Mesothelial cell of epicardium (in vitro differentiated cells): ENCODE measurements at places on chromosomes 13 and 19.

- no peak overlapping the region for H3K27ac ChIP-seq
- DNase-seq = no peak
- no peak overlapping the region for H3K4me3 ChIP-seq
- peaks cover 34% of the 10 kb centered on the region for H3K36me3 ChIP-seq
- peaks cover 6% of the 10 kb centered on the region for H3K4me1 ChIP-seq
These were observed 31.4 kb downstream of the ZDHHC20 start for GRCh38 chr13:21427741-21428140.

- no peak overlapping the region for H3K27ac ChIP-seq
- peaks cover 12% of the 10 kb centered on the region for H3K36me3 ChIP-seq
- peaks cover 10% of the 10 kb centered on the region for H3K4me1 ChIP-seq
- no peak for DNase-seq
- no peak overlapping the region for H3K4me3 ChIP-seq
These were observed 386.5 kb upstream of the SPRY2 start for GRCh38 chr13:80727321-80727975.

DNA sequence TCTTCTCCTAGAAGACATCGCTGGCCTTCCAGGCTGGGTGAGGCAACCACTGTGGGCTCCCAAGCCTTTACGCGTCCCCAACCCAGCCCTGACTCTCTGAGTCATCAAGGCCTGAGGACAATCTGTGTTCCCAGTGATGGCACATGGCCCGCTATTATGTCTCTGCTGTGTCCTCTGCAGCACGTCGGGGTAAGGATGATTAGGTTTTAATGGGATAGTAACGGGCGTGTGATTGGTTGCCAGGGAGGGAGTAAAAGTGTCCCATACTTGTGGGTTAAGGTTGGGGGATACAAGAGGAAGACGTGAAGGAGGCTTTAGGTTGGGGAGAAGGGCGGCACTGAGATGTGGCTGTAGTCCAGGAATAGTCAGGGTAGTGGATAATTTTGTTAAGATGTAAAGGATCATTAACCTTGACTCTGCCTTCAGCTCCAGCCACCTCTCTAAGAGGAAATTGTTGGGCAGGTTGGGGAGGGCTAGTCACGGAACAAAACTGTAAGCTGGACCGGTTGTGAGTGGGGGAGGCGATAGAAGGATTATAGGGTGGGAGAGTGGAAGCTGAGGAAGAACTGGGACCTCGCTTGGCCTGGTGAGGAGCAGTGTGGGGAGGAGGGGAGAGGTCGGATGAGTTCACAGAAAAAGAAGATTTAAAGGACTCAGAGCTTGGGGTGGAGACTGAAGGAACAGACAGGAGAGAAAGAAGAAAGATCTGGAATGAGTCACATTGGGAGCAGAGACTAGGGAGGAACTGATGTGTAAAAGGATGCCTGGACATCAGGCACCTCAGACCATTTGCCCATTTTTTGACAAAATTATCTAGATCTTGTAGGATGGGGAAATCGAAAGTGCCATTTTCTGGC lies 27.9 kb upstream of the IGFL1 start:
- peaks cover 2% of the 10 kb centered on the region for H3K4me1 ChIP-seq
- H3K36me3 ChIP-seq = no peaks in the 10 kb centered on the region
- DNase-seq = no peak
- no peak overlapping the region for H3K27ac ChIP-seq

DNA sequence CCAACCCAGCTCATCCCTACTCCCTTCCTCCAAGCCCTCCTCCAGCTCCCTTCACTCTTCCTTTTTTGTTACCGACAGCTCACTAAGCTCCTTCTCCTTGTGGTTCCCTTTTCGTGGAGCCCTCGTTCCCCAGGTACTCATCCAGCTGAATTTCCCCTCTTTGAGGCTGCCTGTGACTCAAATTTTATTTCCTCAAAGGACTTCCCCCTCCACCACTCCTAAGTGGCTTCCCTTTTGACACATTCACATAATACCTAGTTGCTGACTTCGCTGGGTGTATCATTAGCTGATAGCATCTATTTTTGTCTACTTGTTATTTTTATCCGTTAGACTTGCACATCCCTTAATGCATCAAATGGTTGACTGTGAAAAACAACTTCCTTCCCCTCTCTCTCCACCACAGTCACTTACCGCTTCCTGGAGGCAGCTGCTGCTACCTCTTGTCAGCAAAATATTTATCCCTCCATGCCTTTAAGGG lies 14.5 kb downstream of the FFAR2 start:
- no peaks in the 10 kb centered on the region for H3K36me3 ChIP-seq
- peak overlapping the region; percentile 6 for H3K27ac ChIP-seq
- peaks cover 12% of the 10 kb centered on the region for H3K4me1 ChIP-seq
- no peak overlapping the region for H3K4me3 ChIP-seq
- peaks cover 4% of the 10 kb centered on the region for H3K27me3 ChIP-seq
- no peak for DNase-seq

GRCh38 chr13:80250213-80250810 lies 90.6 kb downstream of the SPRY2 start:
- H3K27me3 ChIP-seq = no peaks in the 10 kb centered on the region
- H3K4me3 ChIP-seq = no peak overlapping the region
- H3K4me1 ChIP-seq = peaks cover 10% of the 10 kb centered on the region
- no peak overlapping the region for H3K27ac ChIP-seq
- DNase-seq = no peak
- no peaks in the 10 kb centered on the region for H3K36me3 ChIP-seq

- H3K4me1 ChIP-seq = peaks cover 16% of the 10 kb centered on the region
- H3K27me3 ChIP-seq = peaks cover 91% of the 10 kb centered on the region
- H3K4me3 ChIP-seq = no peak overlapping the region
These were observed 12.8 kb downstream of the C19orf81 start for GRCh38 chr19:50661766-50662650.

DNA sequence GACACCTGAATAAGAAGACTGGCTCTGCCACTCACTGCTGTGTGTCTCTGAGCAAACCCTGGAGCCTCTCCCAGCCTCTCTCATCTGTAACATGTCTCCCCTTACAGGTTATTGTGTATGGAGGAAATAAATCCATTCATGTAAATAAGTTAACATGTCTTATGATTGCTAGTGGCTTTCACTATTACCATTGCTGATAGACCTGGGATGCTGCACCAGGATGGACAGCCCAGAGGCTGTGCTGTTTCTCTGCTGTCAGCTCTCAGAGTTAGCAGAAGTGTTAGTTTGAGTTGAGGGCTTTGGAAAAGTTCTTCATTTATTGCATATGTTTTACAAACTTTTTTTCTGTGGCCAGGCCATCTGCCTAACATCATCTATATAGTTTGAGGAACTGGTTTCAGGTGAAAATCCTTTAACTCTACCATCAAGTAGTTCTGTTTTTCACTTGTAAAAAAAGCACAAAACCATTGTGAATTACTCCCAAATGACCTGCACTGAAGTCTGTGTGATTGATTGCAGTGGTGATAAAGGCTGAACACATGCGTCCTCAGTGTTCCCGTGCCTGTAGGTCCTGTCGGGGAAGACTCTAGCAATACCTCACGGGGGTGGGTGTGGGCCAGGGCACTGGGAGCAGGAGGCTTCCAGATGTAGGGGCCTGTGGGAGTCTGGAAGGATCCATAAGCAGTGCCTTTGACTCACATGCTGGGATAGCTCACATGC lies 24.6 kb downstream of the MPHOSPH8 start:
- H3K27me3 ChIP-seq = no peaks in the 10 kb centered on the region
- H3K4me1 ChIP-seq = peaks cover 13% of the 10 kb centered on the region
- H3K4me3 ChIP-seq = no peak overlapping the region
